CD8-positive, alpha-beta T cell (primary cell): ENCODE measurements at places on chromosomes 11 and 22.
A peak's percentile ranks its signal among the peaks of the same experiment; 100 is the strongest.

- DNase-seq, result no peak
Measured at GRCh38 chr11:72513411-72513810, 79.1 kb upstream of the CLPB start.

DNA sequence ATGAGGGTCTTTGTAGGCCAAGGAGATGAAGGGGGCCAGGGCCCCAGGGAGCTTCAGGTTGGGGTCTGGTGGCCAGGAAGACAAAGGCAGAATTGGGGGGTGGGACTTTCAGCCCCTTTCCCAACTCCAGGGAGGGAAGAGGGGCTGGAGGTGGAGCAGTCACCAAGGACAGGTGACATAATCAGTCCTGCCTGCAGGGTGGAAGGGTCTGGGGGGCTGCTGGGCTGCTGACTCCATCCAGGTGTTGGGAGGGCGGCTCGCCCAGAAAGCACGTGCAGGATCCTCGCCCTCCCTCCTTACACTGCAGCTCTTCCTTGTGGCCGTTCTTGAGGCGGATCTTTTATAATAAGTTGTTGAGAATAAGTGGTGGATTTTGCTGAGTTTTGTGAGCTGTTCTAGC, 1491.1 kb downstream of the TBC1D22A start:
- no peak for DNase-seq

DNA sequence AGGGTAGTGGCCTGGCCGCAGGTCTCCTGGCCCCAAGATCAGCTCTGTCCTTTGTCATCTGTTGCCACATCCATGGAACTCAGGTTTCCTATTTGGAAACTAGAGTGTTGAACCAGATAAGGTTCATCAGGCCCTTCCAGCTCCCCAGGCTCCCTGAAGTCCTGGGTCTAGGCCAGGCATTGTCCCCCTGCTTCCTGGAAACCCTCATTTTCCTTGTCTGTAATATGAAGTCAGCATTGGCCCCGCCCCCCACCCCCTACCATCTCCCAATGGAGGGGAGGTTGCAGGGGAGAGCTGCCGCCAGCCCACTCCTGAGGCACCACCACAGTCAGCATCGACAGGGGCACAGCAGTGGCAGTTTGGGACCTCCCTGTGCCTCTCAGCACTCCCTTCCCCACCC, 9.0 kb upstream of the MS4A10 start:
- no peak for DNase-seq

- DNase-seq, result no peak
Measured at GRCh38 chr11:62858201-62858600, 18.8 kb upstream of the WDR74 start.

DNA sequence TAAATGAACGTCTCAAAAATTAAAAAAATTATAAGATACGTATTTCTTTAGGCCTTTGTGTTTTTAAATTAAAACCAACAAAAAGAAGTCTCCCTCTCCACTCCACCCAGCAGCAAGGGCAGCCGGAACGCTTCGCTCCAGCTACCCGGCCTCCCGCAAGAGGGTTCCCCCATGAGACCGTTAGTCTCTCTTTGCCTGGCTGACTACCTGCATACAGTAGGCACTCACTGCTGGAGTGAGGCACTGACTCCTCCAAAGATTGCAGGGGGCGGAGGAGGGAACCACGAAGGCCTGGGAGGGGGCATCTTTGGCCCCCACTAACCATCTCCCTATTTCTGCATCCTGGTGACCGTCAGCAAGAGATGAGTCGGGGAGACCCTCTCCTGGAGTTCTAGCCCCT, 10.1 kb downstream of the CBX6 start:
- no peak for DNase-seq

GRCh38 chr11:130101661-130102060, 32.0 kb downstream of the APLP2 start:
- DNase-seq, result no peak

DNA sequence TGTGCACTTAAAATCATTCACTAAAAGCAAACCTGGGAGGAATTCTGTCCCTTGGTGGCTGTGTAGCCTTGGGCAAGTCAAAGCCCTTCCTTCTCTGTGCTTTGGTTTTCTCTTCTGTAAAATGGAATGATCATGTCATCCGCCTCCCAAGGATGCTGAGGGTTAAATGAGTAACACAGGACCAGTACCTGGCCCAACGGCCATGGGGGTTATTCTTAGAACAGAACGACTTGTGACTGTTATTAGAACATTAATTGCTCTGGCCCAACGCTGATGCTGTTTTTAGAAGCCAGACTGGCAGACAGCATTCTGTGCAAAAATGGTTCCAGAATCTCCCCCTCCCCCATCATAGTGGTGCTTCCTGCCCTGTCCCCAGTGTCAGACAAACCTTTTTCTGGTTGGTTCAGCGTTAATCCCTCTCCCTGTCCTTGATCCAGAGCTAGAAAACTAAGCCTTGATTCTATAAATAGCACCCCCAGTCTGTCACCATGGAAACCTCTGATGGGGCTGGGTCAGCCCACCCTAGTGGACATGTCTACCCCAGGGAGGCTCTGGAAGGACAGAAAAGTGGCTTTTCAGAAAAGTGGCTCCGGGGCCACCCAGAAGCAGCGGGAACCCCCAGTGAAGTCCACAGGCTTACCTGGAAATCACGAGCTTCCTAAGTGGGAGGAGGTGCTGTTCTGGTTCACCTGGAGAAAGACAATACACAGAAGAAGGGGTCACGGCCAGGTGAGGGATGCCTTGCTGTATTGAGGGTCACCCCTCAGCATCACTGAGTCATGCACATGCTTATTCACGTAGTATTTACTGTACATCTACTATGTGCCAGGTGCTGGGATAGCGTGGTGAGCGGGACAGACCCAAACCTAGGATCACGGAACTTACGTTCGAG, 15.5 kb upstream of the TFIP11 start:
- DNase-seq, result no peak

DNA sequence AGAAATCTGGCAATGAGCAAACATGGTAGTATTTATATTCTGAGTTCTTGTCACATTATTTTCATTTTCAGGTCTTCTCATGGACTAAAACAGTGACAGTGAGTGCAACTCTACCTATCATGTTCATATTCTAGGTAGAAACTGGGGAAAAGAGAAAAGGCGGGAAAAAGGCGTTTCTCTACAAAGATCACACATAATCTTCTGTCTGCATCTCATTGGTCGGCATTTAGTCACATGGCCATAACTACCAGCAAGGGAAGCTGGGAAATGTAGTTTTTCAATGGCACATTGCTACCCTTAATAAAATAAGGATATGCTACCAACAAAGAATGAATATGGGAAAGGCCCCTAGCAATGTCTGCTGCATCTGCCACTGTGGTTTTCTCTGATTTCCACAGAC, 57.6 kb upstream of the B3GAT1 start:
- no peak for DNase-seq

- no peak for DNase-seq
Measured at GRCh38 chr22:28589102-28589750, 90.4 kb downstream of the TTC28 start.

DNA sequence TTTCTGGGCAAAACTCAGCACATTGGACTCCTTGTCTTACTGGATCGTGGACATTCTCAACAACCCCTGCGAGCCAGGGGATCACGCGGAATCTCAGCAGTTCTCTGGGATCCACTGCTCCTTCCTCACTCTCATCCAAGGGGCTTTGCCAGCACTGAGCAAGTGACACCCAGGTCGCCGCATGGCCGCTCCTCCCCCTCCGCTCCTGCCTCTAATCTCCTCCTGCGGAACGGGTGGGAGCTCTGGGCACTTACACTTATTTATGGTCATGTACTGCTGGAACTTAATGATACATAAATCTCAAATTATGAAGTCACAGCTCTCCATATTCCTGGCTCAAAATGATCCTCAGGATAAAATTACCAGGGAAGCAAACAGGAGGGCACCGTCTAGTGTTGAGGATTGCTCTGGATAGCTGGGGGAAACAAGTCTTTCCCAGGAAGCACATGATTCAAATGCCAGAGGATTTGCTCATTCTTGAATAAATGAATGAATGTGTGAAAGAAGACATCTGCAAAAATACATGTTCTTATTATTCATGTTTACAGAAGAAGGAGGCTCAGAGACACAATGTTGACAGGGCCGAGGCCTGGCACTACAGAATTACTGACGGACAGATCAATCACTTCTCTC, 1077.3 kb downstream of the TBC1D22A start:
- no peak for DNase-seq

DNA sequence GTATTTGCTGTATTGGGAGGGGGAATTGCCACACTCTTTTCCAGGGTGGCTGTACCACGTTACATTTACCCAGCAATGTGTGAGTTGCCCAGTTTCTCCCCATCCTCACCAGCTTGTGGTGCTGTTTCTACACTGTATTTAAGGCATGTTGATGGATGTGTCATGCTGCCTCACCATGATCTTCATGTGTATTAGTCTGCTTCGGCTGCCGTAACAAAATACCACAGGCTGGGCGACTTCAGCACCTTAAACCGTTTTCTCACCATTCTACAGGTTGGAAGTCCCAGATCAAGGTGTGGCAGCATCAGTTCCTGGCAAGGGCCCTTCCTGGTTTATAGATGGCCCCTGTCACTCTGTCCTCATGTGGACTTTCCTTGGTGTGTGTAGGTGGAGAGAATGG, 169.7 kb downstream of the IGLL1 start:
- no peak for DNase-seq

DNA sequence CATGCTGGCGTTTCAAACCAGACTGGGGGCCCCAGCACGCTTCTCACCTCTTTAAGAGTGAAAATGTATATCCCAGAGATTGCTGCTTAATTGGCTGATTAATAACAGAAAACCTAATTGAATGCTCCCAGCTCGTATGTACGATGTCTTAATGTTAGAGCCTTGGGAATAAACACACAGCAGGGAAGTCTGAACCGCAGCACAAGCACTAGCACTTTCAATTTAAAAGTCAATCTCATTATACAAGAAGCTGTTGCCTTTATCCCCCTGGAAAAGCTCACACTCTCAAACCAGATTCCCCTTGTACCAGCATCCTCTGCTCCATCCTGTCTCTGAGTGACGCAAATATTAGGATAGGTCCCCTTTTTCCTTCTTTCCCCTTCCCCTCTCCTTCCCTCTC, 449.1 kb downstream of the MN1 start:
- no peak for DNase-seq

GRCh38 chr11:66068923-66069714, 953 bp upstream of the PACS1 start:
- DNase-seq, result peak; percentile 63

DNA sequence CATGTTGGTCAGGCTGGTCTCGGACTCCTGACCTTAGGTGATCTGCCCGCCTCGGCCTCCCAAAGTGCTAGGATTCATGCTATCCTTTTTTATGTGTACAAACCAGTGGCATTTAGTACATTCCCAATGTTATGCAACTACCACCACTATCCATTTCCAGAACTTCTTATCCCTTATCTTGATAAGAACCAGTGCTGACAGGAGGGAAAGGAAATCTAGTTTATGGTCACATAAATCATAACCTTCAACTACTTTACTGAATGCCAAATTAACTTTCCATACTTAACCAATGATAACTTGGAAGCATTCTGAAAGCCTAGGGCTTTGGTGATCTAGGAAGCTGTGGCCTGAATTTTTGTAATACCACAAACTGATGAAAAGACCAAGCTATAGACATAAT, 170.4 kb downstream of the SWAP70 start:
- no peak for DNase-seq

- peak; percentile 58 for DNase-seq
Measured at GRCh38 chr22:26756675-26757293, 99.4 kb downstream of the MIAT start.

DNA sequence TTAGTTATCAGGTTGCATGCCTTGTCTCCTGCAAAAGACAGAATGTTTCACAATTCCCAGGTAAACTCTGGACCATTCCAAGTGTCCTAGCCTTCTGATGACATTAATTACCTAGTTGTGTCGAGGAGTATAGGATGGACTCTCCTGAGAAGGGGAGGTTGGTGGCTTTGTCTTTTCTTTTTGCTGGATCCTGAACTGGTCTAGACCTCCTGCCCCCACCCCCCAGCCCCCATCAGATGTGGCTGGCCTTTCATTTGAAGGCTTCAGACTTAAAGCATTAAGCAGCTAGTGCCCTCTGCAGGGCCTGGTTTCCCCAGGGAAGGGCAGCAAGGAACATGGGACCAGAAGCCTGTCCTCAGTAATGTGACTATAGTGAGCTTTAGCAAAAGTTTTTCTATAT, 9.7 kb downstream of the MCAM start:
- DNase-seq, result no peak

GRCh38 chr22:33975841-33976240, 55.6 kb upstream of the LARGE1 start:
- DNase-seq, result no peak

DNA sequence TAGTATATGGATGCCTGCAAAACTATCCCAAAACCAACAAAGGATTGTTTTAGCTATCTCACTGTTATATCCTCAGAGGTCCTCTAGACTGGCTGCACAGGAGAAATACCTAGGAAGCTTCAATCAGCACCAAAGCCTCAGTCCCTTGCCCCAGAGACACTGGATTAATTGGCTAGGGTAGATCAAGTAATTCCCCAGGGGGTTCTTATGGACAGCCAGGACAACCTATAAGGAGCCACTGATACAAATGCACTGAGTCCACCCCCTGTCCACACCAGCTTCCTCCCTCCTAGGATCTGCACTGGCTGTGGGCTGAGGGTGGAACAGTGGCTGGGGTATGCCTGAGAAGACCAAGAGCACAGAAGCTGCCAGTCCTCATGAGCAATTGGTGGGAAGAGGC, 16.3 kb downstream of the ADORA2A start:
- DNase-seq, result no peak

DNA sequence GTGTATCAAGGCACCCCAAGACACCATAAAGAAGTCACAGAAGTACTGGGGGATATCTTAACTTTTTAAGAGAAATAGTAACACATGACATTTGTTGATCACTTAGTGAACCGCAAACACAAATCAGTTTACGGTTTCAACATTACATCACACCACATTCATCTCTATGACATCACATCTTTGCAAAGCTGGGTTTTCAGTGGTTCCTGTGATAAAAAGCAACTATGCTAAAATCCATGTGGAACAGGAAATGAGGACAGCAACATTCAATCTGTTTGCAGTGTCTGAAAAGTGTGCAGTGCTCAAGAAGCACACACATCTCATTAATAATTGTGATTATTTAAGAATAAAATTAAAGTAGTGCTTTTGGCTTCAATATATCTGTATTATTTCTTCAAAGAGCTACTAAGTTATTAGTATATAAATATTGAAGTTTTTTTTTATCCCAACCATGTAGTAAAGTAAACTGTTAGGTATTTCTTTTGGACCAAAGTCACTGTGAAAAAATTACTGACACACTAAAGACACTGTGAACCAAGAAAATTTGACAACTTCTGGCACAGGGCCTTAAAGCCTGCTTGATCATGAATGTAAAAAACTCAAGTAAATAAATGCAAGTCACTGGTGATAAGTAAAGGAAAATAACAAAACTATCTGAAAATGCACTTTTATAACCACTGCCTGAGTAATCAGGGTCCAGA, 156.0 kb upstream of the SOX6 start:
- no peak for DNase-seq

DNA sequence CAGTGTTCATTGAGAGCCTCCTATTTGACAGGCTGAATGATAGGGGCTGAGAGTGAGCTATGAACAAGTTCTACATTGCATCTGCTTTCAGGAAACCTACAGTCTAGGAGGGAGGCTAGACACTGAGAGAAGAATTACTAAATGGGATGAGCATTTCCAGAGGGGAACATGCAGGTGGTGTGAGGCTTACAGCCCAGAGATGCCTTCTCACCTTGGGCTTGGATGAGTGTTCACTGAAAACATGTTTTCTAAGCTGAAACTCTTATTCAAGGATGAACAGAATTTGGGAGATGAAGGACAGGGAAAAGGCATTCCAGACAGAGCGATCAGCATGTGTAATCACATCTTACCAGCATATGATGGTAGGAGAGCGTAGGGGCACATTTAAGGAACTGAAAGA, 177.5 kb upstream of the E2F8 start:
- DNase-seq, result no peak
